ENCODE measurements at places on chromosomes 1 and 21.

GRCh38 chr1:166330096-166330495, 163.3 kb upstream of the FAM78B start:
- no peak for DNase-seq

GRCh38 chr1:33122483-33123178, 41.7 kb downstream of the AZIN2 start:
- no peak for DNase-seq

- no peak for DNase-seq
These were observed 42.0 kb upstream of the ADARB1 start for GRCh38 chr21:45032332-45032731.

GRCh38 chr1:196546272-196547111, 61.7 kb downstream of the KCNT2 start:
- no peak for DNase-seq

- peak; percentile 28 for DNase-seq
These were observed 23.8 kb downstream of the PTPRF start for GRCh38 chr1:43554444-43554992.

DNA sequence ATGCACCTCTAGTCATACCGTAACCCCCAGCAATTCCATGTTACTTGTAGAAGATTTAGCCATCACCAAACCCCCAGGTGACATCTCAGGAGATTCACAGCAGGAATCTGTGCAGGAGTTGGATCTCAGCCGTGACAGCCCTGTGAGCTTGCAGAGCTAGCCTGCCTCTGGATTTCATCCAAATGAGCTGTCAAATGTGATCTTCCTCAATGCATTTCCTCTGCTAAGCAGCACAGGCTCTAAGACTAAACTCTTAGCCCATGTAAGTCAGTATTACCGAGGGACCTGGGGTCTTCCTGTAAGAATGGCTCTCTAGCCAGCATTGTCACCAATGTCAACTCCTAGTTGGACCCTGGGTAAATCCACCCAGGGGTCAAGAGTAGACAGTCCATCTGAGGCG, 41.7 kb downstream of the UMODL1 start:
- no peak for DNase-seq

GRCh38 chr1:115430441-115431158, 92.6 kb upstream of the NGF start:
- DNase-seq, result peak; percentile 69

DNA sequence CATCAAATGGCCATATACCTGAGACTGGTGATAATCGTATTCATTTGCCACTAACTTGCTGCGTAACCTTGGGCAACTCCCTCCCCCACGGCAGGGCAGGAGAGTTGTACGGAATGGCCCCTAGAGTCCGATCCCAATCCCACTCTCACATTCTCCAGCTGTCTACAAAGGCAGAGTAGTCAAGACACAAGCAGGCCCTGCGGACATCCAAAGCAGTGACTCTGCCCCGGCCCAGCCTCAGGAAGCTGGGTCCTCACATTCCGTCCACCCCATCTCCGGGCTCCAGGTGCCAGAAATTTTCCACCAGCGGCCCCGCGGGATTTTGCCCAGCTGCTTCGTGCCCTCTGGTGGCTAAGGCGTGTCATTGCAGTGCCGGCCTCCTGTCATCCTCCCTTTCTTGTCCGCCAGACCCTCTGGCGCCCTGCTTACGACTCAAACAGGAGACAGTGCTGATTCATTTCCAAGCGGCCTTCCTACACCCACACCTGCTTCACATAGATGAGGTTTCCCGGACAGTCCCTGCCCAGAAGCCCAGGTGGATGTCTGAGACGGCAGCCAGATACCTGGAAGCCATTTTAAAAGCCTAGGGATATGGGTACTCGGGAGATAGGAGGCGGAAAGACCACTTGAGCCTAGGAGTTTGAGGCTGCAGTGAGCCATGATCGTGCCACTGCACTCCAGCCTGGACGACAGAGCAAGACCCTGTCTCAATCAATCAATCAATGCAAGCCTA, 2.9 kb upstream of the S100A2 start:
- DNase-seq, result peak; percentile 81

- no peak for DNase-seq
These were observed 4.6 kb downstream of the GSTM5 start for GRCh38 chr1:109716570-109717090.

DNA sequence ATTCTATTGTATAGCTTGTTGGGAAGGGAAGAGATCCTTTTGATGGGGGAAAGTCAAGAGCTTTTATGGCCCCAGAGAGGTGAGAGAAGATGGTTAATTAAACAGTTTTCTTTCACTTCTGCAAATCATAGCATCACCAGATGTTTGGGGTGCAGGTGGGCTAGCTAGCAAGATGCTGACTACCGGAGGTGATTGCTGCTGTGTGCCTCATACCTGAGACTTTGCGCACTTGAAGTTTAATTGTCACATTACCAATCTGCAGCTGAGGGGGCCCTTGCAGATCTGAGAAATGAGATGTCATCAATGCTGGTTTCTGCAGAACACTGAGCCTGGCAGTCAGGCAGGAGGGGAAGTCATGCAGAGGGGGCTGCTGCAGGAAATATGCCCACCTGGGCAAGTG, 73.9 kb downstream of the SNRPE start:
- no peak for DNase-seq

GRCh38 chr1:37174341-37174740, 140.0 kb upstream of the GRIK3 start:
- no peak for DNase-seq

GRCh38 chr1:220067269-220068204, 21.2 kb upstream of the EPRS1 start:
- DNase-seq, result peak; percentile 12

DNA sequence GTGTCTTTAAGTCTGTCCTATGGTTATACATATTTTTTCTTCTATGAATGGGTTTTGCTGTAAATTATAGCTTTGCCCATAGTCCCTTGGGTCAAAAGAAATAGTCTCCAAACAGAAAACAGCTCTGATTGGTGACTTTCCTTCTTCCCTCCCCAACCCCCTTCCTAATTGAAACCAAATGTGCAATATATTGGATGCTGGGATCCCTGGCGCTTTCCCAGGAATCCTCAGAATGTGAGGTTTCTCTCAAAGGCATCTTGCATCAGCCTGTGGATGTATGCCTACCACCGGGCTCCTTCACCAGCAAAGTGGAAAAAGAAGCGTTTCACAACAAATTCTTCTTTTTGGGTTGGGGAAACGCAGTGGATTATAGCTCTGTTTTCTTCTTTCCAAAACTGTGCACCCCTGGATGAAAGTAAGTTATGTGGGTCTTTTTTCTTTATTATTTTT, at the start of gene DDR2:
TSS of gene DDR2 (plus strand) at position 248 of the 450 bp plus-strand sequence. CDS start 86,600 bp downstream, outside the sequence.
- peak; percentile 54 for DNase-seq

DNA sequence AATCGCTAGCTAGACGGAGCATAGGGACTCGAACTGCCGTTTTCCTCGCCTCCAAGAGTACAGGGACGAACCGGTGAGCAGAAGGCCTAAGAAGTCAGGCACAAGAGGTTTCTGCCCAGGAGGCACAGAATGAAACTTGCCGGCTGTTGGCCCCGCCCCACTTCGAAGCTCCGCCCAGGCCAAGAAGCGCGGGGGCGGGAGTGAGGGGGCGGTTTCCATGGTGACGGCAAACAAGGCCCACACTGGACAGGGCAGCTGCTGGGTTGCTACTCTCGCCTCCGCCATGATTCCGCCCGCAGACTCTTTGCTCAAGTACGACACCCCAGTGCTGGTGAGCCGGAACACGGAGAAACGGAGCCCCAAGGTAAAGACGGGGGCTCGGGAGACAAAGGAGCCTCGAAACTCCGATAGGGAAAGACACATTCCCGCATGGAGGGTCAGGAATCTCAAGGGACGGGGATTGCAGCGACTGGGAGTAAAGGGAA, at the start of gene DNALI1:
TSS of gene DNALI1 (plus strand) at position 229 of the 485 bp plus-strand sequence. CDS start at position 284, 55 bp downstream.
- DNase-seq, result no peak

GRCh38 chr1:108668777-108669176, 7.9 kb upstream of the HENMT1 start:
- DNase-seq, result no peak

DNA sequence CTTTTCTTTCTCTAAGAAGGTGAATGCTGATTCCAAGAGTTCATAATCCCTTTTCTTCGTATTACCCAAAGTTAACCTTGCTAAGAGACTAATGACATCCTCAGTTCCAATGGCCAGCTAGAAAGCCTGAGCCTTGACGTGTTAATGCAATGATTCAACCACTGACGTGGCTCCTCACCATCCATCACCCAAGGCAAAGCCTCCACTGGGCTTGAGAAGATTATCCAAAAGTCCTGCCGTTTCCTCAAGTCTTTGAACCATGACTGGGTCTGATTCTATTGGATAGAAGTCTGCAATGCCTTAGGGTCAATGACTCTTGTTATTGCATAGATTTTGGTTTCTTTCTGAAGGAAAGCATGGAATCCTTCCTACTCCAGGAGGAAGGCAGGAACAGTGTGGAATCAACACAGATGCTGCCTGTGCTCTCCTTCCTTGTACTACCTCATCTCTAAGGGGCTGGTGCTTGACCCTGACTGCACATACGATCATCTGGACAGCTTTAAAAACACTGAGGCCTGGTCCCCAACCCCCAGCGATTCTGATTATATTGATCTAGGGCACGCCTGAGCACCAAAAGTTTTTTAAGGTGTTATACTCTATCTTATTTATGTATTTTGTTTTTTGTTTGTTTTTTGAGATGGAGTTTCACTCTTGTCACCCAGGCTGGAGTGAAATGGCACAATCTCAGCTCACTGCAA, 69.3 kb upstream of the ANGPTL1 start:
- no peak for DNase-seq

- DNase-seq, result peak; percentile 2
These were observed 127.4 kb upstream of the DEPDC1 start for GRCh38 chr1:68624233-68624632.

DNA sequence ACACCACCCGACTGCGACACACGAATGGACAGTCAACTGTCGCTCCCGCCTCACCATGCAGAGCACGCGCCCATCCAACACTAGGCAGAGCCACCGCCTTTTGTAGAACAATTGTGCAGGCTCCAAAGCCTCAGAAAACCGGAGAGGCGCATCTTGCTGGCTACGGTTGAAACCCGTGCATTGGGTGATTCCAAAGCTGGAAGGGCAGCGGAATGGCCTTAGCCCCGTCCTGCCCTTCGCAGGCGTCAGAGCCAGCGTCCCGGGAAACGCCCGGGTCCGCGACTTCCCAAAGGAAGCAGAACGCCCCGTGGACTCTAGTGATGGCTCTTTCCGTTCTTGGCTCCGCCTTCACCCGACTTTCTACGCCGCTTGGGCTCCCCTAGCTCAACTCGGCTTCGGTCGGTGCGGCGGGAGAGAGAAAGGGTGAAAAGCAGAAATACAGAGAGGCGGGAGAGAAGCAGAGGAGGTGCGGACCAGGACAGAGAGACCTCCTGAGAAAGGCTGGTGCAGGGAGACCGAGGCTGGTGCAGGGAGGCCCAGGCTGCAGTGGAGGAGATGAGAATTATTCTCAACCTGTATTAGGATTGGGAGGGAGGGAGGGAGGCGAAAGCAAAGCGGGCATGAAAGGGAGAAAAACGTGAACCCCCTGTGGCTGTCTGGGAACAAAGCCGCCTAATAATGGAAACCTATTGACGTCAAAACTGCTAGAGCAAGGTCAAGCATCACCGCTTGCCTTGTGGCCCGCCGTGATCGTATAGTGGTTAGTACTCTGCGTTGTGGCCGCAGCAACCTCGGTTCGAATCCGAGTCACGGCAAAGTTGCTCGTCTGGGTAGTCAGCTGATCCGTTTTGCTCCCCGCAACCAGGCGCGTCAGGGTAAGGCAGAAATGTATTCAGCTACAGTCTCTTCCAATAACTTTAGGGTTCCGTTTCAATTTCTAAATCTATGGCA, 99.5 kb downstream of the PRKAB2 start:
- DNase-seq, result no peak

DNA sequence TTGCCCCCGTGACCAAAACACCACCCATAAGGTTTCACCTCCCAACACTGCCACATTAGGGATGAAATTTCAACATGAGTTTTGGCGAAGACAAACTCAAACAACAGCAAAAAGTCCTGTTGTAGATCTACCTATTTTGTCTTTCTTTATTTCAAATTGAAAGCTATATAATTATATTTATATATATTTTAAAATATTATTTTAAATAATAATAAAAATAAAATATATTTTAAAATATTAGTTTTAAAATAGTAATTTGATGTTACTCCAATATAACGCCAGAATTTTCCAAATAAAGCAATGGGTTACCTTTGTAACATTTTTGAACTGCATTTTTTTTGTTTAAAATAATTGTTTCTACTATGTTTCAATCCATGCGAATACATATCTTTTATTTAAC, 263.5 kb upstream of the USP25 start:
- DNase-seq, result no peak

GRCh38 chr1:210124736-210125135, 107.9 kb upstream of the SERTAD4 start:
- DNase-seq, result no peak

- DNase-seq, result no peak
These were observed 41.0 kb upstream of the ST6GALNAC5 start for GRCh38 chr1:76826072-76826845.

DNA sequence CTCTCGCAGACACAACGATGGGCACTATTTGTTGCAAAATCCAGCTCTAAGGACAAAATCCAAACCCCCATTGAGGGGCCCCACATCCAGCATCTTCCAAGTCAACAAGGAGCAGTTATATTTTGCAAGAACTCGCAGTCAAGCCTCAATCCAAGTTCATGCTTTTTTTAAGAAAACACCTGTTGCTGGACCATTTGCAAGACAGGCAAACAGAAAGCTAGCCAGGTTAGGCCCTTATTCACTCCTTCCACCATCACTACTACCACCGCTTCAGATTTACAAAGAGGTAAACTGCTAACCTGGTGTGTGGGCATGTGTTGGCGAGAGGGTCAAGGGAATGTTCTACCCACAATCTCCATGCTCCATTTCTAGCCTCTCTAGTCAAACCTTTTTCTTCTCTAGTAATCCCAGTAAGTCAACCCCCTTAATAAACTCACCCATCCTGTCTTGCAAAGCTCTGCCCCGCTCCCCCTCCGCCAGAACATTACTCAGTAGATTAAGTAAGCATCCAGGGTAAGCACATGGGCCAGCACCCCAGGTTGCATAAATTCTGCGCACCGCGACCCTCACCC, 703 bp downstream of the ERI3 start:
- DNase-seq, result no peak

- no peak for DNase-seq
These were observed 540.9 kb upstream of the ADGRL2 start for GRCh38 chr1:81259625-81260411.

GRCh38 chr21:38980416-38981313, 174.9 kb downstream of the ETS2 start:
- no peak for DNase-seq

- no peak for DNase-seq
These were observed 63.8 kb downstream of the SIPA1L2 start for GRCh38 chr1:232566093-232566492.

DNA sequence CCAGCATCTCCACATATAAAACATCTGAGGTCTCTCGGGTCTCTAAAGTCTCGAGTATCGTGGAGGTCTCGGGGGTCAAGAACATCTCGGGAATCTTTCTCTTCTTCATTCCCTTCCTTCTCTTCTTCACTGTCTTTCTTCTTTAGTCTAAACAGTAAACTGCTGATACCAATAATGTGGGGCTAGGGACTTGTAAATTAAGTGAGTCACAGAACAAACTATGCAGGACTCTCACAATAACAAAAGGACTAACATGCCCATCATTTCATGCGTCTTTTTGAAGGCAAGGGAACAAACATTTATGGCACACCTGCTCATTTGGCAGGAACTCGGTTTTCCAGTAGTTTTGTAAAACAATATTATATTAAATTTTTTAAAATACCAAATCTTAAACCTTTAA, 32.4 kb downstream of the PRPF38A start:
- no peak for DNase-seq
